ENCODE measurements at places on chromosomes 1 and 21.

GRCh38 chr1:232385221-232385620 is 244.7 kb downstream of the SIPA1L2 start:
- peak; percentile 15 for DNase-seq

DNA sequence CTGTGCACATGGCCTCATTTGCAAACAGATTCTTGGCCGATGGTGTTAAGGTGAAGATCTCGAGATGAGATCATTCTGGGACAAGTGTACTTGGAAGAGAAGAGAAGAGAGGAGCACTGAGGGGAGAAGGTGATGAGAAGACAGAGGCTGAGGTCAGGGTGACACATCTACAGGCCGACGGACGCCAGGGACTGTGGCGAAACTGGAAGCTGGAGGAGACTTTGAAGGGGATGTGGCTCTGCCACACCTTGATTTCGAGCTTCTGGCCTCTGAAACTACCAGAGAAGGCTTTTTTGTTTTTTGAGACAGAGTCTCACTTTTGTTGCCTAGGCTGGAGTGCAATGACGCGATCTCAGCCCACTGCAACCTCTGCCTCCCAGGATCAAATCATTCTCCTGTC is 137.5 kb upstream of the TMEM51 start:
- no peak for DNase-seq

DNA sequence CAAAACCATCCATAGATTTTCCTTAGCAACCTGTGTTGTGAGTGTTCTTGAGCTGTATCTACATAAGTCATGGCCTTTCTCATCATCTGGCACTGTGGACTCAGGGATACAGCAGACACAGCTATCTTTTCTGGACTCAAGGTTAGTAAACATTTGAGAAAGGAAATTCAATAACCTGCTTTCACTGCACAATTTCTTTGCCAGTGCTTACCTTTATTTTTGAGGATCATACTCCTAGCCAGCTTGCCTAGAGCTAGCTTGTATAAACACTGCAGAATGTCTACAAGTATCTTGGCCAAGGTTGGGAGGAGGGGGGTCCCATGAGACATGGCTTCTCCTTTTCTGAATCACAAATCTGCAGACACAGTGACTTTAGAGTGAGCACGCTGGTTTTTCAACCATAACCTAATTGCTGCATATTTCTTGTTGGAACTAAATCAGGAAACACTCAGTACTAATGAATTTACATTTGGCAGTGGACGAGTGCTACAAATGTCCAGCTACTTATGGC is 27.2 kb downstream of the ADAMTS5 start:
- DNase-seq: no peak

DNA sequence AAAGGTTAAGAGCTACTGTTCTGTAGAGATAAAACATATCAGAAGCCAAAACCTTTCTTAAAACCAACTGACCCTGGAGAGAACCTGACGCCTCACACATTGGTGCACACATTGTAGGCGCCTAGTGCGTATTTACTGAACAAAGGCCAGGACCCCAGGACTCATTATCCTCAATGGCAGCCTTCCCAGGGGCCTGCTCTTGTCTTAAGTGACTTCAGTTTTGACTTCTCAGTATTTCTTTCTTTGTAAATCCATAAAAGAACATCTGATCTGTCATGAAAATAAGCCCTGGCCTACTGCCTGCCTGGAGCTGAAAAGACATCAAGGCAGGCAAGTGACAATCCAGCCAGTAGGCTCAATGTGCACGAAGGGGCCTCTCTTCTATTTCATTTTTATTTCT is 27.6 kb downstream of the ABCA4 start:
- DNase-seq: no peak

- DNase-seq: no peak
Observed at GRCh38 chr1:174291059-174291458, 131.7 kb downstream of the RABGAP1L start.

DNA sequence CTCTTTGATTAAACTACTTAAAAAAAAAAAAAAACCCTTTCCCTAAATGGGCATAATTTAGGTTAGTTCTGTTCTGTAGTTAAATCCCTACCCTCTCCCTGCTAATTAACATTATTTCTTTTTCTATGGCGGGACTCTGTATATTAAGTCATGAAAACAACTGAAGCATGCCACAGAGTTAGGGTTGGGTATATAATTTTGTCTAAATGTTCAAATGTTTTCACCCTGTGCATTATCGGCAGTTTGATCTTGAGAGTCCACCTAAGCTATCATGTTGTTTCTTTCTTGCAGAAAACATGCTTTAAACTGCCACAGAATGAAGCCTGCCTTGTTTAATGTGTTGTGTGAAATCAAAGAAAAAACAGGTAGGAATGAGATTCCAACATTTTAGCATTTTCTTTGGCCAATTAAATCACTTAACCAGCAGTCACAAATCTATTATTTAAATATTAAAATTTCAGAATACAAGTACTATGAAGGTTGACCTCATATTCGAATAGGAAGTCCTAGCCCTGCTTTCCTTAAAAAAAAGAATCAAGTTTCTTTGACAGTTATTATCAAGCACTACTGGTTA is 4.0 kb downstream of the PBX1 start:
- no peak for DNase-seq

GRCh38 chr1:112397841-112398240 is 1.8 kb downstream of the CTTNBP2NL start:
- DNase-seq: no peak

- no peak for DNase-seq
Observed at GRCh38 chr1:33428661-33429060, 2.2 kb downstream of the PHC2 start.

DNA sequence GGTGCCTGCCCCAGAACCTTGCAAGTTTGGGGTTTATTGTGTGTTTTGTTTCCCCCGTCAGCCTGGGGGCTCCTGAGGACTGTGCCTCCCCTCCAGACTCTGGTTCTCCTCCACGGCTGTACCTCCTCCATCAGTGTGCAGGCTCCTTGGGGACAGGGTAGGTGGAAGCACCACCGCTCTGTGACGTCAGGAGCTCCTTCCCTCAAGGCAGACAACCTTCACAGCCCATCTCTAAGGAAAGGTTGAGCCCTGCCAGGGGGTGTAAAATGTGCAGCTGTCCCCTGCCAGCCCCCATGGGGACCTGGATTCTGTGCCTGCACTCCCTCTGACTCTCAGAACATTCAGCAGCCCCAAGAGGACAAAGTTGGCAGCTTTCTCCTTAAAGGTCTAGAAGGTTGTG is 465 bp upstream of the HSPB7 start:
- DNase-seq: no peak

GRCh38 chr21:43934116-43934515 is 69.1 kb downstream of the AGPAT3 start:
- no peak for DNase-seq

DNA sequence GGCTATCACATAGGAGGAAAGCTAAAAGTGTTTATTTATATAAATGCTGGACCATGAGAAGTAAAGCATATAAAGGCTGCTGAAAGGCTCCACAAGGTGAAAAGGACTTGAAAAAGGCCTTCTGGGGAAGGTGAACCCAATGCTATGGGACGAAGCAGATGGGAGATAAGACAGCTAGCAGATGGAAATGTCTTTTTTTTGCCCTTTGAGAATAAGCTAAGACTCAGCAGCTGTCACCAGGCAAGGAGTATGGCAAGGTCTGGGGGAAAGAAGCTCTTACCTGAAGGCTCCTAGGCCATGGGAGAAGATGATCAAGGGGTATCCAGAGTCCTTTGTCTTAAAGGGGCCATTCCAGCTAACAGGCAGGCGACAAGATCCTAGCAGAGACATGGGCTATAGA is 9.9 kb downstream of the PAFAH2 start:
- DNase-seq: no peak

DNA sequence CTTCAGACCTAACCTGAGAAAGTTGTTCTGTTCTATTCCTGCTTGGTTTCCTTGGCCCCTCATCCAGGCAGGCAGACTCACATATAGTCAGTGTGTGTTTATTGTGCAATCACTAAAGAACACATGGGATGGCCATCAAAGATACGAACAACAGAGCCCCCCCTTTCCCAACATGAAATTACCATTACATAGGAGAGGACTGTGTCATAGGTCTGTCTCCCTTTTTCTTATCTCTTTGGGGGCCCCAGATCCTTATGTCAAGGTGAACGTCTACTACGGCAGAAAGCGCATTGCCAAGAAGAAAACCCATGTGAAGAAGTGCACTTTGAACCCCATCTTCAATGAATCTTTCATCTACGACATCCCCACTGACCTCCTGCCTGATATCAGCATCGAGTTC is 21.6 kb downstream of the SYT11 start:
- no peak for DNase-seq

DNA sequence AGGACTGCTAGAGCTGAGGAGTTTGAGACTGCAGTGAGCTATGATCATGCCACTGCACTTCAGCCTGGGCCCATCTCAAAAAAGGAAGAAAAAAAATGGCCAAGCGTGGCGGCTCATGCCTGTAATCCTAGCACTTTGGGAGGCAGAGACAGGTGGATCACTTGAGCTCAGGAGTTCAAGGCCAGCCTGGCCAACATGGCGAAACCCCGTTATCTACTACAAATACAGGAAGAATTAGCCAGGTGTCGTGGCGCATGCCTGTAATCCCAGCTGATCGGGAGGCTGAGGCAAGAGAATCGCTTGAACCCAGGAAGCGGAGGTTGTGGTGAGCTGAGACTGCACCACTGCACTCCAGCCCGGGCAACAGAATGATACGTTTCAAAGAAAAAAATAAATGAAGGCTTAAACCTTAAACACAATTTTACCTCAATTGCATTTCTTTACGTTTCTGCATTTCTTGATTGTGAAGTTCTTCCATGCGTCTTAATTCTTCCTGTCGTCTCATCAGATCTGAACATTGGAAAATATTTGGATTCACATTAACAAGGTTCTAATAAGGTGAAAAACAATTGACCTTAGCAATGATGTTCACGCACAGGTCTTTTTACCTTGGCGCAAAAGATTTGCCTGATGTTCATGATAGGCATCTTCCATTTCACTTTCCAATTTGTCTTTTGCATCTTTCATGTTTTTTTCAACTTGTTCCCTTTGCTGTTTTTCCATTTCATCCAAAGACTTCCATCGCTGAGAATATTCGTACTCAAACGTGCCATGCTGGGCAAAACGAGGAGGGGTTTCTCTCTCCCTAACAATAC is 4.2 kb downstream of the SFPQ start:
- no peak for DNase-seq

GRCh38 chr1:227305894-227306626 is 12.2 kb downstream of the CDC42BPA start:
- DNase-seq: no peak

DNA sequence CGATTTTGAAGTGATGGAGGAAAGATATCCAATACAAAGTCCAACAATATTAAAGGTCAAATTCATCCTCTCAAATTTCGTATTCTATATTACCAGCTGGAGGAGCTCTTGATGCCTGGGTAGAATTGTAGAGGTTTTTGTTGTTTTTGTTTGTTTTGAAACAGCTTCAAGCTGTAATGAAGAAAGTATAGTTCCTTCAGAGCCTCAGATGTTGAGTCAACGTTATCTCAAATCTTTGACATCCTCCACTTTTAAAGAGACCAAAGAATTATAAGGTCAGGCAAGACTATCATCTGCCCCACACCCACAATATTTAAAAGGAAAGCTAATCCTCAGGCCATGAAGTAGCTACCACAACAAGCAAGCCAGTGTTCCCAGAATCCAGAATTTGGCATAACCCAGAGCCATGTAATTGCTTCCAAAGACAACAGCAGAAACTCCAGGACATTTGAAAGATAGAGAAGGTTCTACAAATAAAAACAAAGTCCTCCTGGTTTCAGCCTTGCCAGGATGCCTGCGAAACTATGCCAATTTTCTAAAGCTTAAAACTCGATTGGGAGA is 24.9 kb downstream of the VAV3 start:
- no peak for DNase-seq
